ENCODE measurements at places on chromosomes 4 and X. TPM values are rescaled to one million over a fixed set of nuclear protein-coding genes. Genes with fewer than 3 reads are reported as not detected.

Gene CRMP1
- total RNA-seq = not detected

DNA sequence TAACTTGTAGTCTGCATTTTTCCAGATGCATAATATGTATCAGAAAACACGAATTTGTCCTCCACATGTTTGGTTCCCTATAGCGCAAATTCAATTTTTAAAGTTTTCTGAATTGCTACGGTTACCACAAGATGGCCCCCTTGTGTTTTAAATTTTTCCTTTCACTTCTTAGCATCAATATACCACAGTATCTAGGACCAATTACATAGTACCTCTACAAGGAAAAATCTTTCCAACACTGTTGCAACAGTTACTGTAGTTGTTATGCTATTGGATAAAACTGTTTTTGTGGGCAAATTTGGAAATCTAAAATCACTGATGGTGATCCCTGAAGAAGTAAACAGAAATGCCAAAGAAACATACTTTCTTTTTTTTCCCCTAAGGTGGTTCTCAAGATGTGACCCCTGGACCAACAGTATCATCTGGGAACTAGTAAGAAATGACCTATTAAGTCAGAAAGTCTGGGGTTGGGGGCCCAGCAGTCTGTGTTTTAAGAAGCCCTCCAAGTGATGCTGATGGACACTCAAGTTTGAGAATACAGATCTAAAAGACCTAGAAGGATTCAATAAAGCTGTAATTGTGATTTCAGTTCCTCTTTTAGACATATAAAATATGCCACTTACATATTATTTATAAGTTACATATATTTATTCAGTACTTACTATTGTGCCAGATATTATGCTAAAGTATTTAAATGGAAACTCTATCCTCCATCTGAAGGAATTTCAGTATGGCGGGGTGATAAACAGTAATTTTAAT, 3.1 kb downstream of the ZGRF1 start:
- no peak for DNase-seq

- DNase-seq = no peak
Measured at GRCh38 chr4:147772056-147772455, 40.2 kb downstream of the ARHGAP10 start.

- peak; percentile 5 for DNase-seq
Measured at GRCh38 chr4:140188975-140189374, 35.0 kb upstream of the MAML3 start.

All from MG63 (cell line).